ENCODE measurements at places on chromosomes 1 and 21.

DNA sequence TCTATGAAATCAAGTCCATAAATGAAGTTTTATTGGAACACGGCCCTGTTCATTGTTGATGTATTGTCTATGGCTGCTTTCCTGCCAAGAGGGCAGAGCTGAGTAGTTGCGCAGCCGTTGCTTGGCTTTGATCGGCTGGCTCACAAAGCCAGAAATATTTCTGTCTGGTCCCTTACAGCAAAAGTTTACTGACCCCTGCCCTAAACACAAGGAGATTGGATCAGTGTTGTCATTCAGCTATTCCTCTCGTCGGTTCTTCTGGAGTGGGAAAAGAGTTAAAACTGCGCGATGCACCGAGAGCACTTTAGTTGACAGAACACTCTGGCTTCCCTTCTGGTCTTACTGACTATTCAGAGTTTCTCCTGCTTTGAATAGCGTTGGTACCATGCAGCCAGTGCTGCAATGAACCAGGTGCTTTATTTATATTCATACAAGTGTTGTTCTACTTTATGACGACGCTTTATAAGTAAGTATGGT is 868 bp downstream of the ZBTB40 start:
- DNase-seq: no peak

- DNase-seq: no peak
Measured at GRCh38 chr1:7454052-7454815, 316.9 kb upstream of the VAMP3 start.

DNA sequence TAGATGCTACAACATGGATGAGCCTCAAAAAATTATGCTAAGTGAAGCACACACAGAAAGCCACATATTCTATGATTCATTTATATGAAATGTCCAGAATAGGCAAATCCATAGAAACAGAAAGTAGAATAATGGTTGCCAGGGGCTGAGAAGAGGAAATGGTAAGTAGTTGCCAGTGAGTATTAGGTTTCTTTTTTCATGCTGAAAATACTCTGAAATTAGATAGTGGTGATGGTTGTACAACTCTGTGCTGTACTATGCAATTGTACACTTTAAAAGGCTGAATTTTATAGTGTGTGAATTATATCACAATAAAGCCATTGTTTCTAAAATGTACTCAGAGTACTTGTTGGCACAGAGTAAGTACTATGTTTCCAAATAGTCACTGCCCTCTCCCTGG is 15.5 kb upstream of the GFI1 start:
- no peak for DNase-seq

DNA sequence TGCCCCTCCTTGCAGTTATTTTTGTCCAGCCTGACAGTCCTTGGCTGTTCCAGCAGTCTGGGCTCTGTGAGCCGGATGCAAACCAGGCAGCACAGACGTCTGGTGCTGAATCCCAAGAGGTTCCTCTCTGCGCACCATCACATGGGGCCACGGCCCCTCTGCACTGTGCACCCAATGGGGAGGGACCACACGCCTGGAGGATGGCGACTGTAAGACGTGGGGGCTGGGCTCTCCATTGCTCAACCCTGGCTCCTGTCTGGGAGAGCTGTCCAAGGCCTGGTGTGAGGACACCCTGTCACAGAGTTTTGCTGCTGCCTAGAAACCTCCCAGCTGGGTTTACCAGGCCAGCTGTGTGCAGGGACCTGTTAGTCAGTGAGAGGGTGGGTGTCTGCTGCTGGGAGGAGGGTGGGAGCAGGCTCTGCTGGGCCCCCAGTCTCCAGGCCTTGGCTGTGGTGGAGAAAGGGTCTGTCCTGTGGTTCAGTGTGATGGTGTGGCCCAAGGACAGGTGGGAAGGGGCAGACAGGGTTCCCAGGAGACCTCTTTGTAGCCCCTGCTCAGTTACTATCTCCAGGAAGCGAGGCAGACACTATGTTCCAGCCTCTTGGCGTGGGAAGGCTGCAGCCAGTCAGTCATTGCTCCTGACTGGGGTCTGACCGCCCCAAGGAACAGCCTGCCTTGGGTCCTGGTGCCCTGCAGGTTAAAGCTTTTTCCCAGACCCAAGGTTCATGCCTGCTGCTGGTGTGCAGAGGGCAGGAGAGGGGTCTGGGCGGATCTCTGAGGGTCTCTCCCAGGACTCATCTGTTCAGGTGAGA is 13.8 kb downstream of the HEYL start:
- DNase-seq: no peak

DNA sequence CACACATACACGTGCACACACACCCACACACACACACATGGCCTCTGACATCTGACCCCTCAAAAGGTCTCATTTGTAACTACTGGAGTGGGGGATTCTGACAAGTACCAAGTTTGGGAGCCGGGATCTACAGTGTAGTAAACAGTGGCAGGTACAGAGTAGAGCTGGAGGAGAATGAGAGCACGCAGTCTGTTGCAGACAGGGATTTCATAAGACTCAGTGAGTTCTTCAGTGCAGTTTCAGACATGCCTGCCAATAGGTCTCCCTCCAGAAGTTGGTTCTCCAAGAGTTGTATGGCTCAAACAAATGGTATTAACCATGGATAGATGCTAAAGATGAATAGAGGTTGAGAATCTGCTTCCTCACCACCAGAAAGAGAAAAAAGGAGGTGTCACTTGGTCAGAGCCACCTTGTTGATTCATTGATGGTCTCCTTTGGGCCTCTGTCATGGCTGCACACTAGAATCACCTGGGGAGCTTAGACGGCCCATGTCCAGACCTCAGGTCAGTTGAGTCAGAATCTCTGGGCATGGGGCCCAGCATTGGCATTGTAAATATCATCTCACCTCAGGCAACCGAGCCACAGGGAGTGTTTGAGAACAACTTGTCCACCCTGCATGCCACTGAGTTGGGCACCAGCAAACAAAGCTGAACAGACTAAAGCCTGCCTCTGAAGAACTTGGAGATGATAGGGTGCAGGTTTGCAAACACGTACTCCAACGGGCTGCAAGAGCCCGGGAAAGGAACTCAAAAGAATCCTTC is 122.1 kb downstream of the EDEM3 start:
- DNase-seq: no peak

DNA sequence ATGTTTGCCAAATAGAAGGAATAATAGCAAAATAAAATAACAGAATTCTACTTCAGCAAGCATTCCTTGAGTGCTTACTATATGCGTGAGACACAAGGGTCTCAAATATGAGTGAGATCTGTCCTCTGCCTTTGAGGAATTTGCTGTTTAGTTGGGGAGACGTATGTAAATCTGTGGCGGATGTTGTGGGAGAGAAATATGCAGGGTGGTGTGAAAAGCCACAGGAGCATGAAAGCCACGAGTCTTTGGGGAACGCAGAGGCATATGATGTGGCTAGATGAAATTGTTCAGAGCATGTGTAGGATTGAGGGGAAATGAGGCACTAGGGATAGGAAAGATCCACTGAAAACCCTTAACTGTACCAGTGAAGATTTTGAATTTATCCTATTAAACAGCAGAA is 244.4 kb downstream of the PBX1 start:
- DNase-seq: no peak

GRCh38 chr1:16300436-16300835 is 51.8 kb downstream of the FBXO42 start:
- no peak for DNase-seq

- DNase-seq: no peak
Measured at GRCh38 chr1:213874789-213875188, 113.0 kb upstream of the PROX1 start.

DNA sequence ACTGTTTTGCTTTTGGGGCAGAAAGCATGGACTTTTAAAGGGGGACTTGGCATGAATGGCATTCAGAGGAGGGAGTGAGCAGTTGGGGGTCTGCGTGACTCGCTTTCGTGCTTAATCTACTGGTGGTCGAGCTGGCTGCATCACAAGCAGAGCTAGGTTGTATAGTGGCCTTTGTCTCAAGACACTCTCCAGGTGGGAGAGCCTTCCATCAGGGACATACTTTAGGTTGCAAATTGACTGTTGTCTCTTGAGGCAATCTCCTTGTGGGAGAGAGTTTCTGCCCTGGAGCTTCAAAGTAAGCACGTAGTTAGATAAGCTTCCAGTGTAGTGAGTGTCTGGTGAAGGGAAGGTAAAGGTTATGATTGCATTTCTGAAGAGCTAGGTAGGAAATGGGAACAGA is 93.9 kb downstream of the C1orf21 start:
- DNase-seq: no peak

DNA sequence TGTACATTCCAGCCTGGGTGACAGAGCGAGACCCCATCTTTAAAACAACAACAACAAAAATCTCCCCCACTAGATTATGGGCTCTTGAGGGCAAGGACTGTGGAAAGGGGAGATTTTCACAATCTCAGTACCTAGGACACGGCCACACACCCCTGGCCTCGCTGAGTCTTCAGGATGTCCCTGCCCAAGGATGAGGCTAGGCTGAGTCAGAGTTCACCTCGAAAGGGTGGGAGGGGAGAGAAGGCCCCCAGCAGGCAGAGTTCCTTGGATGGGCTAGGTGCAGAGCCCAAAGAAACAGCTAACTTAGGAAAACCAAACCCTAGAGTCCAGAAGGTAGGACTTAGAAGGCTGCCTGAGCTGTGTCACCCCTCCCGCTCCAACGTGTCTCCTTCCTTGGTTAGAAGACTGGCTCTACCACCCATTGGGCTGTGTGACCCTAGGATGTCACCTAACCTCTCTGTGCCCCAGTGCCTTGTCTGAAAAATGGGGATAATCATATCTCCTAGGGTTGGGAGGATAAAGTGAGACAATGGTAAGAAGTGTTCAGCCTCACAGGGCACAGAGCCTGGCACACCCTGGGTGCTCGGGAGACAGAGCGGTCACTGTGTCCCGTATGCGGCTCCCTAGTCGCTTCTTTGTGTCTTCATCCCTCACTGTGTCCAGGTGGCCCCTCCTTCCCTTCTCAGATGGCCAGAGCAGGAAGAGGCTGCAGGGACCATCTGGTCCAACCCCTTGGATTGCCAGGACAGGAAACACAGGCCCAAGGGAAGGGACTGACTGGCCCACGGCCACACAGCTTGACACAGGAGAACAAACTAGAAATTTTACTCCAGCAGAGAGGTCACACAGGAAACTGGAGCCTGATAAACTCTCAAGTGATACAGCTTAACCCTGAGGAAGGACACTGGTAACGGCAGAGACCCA is 11.2 kb downstream of the TRIM62 start:
- no peak for DNase-seq

DNA sequence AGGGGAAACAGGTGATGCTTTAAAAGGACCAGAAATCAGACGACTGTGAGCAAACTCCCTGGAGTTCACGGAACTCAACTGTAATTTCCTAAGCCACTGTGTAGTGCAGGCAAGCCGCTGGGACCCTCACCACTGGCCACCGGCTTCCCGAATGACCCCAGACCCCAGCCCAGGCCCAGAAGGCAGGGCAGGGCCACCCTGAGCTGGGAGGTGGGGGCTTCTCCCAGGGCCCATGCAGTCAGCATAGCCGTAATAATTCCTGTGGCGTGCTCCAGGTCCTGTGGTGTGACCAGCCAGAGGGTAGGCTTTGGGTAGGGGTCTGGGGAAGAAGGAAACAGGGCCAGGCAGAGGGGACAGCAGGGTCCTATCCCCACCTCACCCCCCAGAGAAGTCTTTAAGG is 3.5 kb upstream of the ARF1 start:
- DNase-seq: no peak

- DNase-seq: no peak
Measured at GRCh38 chr1:8047112-8047511, 21.0 kb upstream of the ERRFI1 start.

GRCh38 chr1:182240085-182240484 is 151.5 kb downstream of the GLUL start:
- no peak for DNase-seq

DNA sequence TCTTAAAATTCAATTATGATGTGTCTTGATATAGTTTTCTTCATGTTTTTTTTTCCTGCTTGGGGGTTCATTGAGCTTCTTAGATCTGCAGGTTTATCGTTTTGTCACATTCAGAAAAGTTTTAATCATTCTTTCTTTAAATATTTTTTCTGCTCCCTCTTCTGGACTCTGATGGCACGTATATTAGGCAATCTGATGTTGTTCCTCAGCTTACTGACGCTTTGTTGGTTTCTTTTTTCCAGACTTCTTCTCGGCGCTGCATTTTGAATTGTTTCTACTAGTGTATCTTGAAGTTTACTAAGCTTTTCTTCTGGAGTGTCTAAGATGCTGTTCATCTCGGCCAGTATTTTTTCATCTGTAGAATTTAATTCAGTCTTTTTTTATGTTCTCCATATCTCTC is 44.8 kb upstream of the FMOD start:
- no peak for DNase-seq

DNA sequence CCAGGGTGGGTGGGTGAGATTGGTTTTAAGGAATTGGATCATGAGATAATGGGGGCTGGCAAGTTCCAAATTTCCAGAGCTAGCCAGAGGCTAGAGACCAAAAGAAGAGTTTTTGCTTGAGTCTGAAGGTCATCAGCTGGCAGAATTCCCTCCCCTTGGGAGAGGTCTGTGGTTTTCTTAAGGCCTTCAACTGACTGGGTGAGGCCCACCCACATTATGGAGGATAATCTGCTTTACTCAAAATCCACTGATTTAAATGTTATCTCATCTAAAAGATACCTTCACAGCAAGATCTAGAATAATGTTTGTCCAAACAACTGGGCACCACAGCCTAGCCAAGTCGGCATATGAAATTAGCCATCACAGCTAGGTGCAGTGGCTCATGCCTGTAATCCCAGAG is 156.4 kb downstream of the URB2 start:
- DNase-seq: no peak

GRCh38 chr1:108718927-108719655 is 6.4 kb downstream of the FNDC7 start:
- no peak for DNase-seq

DNA sequence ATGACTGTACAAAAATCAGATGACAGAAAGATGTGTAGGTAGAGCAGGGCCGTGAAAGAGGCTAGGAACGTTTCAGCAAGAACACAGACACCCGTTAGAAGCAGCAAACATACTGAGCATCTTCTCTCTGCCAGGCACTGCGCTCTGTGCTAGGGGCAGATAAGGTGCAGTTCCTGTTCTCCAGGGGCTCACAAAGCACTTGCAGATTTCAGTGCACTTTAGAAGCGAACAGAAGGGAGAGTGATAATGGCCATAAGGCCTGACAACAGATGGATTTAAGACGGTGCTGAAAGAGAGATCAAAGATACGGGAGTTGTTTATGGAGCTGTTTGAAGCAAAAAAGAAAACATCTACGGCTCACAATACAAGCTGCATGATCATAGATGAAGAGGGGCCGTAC is 200.3 kb upstream of the FOXD3 start:
- no peak for DNase-seq

DNA sequence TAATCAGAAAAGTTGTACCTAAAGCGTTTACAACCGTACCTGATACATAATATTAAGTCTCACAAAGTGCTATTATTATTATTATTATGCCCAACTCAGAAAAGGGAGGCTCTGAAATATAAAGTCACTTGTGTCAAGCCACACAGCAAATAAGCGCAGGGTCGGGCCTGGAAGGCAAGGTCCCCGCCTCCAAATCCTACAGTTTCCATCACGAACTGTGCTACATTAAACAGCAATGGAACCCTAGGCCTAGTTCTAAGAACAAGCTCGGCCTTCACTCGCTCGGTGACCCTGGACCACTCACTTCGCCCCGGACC is 549 bp downstream of the PARS2 start:
- peak; percentile 10 for DNase-seq

DNA sequence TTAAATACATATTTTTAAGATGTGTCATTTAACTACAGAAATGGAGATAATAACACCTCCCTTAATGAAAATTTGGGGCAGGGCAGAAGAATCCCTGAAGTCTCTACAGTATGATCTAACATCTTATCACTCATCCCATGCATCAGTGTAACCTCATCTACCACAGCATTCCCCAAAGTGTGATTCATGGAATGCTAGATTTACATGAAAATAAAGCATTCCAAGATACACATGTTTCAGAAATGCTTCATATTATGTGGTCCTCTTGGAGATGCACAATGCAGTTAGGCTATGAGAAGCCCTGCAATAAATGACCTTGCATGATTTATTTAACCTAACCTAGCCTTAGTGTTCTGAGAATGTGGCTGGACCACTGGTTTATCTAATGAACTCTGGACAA is 166.9 kb upstream of the SYT6 start:
- DNase-seq: no peak
